ENCODE measurements at places on chromosomes 13 and 19.

DNA sequence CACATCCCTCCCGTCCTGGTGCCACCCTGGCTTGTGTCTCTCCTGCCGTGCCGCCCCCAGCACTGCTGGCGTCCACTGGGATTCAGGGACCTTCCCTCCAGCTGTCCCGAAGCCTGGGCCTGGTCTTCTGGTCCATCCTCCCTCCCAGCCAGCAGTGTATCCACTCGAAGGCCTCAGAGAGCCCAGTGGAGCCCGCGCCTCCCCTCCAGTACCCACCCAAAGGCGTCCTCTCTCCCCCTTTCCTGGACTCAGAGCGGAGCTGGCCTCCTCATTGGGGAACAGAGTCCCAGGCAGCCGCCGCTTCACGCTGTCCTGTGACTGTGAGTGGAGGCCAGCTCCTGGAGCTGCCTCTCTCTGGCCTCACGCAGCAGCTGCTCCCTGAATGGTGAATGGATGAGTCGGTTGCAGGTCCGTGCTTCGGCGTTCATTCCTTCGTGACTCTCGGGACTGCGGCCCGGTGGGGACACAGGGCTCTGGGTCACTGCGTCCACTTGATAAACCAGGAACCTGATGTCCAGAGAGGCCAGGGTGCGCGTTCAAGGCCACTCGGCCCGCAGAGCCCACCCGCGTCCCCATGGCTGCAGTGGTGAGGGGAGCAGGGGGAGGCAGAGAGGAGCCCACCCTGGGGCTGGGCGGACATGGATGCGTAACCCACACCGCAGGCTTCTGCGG, 12.1 kb downstream of the ONECUT3 start:
- DNase-seq = no peak

DNA sequence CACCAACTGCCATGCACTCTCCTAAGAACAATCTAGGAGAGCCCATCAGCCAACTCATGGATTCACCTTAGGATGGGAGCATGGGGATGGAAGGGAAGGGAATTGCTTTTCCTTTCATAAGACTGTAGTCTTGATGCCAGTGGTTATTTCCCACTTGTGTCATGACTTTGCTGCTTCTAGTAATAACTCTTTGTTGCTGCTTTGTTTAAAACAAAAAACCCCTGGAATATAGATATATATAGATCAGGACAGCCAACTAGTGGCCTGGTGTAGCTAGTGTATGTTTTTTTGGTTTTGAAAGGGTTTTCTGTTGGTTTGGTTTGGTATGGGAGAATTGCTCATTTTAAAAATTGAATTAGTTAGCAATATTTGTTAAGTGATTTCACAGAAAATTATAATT, 39.3 kb upstream of the KCTD4 start:
- peak; percentile 16 for DNase-seq

DNA sequence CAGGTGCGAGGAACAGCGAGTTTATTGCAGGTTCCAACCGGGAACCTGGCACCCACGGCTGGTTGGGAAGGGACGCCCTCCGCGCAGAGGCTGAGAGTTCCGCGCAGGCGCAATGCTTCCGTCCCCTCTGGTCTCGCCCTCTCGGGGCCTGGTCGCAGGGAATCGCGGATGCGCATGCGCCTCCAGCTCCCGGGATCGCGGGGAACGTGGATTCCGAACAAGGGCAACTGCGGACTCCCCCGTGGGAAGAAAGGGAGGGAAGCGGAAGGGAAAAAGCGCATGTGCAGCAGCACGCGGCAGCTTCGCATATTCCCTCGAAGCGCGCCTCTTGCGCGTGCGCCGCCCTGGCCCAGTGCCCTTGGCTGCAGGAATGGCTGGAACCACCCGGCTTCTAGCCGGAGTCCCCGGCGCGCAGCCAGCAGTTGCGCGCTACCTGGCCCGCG, 1.1 kb downstream of the TSSK6 start:
- DNase-seq = peak; percentile 68

DNA sequence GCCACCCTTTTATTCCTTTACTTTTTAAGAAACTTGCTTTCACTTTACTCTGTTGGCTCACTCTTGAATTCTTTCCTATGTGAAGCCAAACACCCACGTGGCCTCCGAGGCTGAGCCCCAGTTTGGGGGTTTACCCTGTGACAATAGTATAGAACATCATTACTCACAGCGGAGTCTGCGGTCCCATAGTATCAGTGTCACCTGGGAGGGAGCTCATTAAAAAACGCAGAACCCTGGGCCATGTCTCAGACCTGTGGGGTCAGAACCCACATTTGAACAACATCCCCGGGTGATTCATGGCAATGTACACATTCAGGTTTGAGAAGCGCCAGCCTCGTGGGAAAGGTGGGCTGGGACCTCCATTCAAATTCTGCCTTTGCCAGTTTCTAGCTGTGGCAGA, 36.0 kb upstream of the UBL3 start:
- no peak for DNase-seq

GRCh38 chr13:25167382-25168174, 4.5 kb downstream of the AMER2 start:
- DNase-seq = no peak

- no peak for DNase-seq
Observed at GRCh38 chr19:46797881-46798280, 9.5 kb upstream of the SLC1A5 start.

- DNase-seq = no peak
Observed at GRCh38 chr13:78845656-78846365, 186.9 kb upstream of the OBI1 start.

GRCh38 chr19:46911456-46911855, 50.7 kb downstream of the ARHGAP35 start:
- DNase-seq = peak; percentile 43

GRCh38 chr19:16075430-16076153, 703 bp upstream of the TPM4 start:
- DNase-seq = no peak

DNA sequence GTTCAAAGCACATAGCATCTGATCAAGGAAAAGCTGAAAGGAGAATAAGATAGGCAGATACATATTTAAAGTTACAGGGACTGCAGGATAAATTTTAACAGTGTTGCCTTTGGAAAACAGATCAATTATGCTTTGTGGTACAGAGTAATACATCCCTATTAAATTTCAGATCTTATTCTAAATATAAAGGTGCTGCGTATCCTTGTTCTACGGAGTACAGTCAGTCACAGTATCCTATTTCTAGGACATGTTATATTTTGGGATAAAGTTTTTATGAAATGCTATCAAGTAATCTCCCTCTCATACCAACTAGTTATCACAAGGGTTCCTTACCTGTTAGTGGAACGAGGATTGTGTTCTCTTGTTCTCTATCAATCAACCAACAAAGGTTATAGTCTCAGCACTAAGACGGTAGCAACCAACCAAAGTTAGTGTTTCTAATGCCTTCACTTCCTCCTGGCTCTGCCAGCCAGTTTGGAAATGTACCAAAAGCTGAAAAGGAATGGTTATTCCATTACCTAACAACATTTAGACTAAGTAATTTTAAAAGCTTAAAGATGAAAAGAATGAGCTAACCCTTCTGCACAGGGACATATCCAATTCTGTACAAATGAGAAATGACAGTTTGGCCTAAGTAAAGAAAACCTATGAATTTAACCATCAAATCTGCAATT, 35.2 kb downstream of the TSC22D1 start:
- DNase-seq = no peak

DNA sequence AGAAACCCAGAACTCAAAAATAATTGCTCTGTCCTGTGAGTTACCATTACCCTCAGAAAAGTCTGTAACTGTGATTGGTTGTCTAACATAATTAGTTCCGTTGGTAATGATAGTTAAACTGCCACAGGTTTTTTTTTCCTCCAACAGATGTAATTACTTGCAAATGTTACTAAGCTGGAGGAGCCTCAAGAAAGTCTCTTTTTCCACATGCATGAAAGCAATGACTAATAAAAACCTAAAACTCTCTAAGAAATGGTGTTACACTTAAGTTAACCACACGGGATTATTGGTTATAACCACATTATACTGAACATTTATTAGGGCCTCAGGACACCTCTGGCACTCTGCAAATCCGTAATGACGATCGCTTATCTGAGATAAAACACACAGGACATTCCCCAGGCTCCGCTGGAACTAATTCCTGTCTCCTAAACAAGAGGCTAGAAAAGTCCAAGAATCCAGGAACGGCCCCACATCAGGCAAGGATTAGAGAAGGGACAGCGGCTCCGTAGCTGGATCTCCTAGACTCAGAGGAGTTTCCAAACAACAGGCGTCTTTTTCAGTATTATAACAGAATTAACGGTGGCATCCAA, 753 bp downstream of the ZNF235 start:
- DNase-seq = peak; percentile 38

GRCh38 chr19:54727562-54727961, 3.3 kb downstream of the KIR3DL3 start:
- no peak for DNase-seq

- no peak for DNase-seq
Observed at GRCh38 chr13:45542391-45542790, 73.1 kb downstream of the ERICH6B start.

- DNase-seq = no peak
Observed at GRCh38 chr13:105658431-105658830, 877.0 kb downstream of the EFNB2 start.

- DNase-seq = peak; percentile 18
Observed at GRCh38 chr13:46010148-46010547, 42.4 kb downstream of the ZC3H13 start.

- DNase-seq = no peak
Observed at GRCh38 chr13:111909501-111909900, 157.4 kb upstream of the SOX1 start.

GRCh38 chr13:44024846-44025195, 145.1 kb downstream of the LACC1 start:
- DNase-seq = no peak

- peak; percentile 71 for DNase-seq
Observed at GRCh38 chr13:50222569-50223332, 207.5 kb downstream of the KCNRG start.

- no peak for DNase-seq
Observed at GRCh38 chr13:46738055-46738454, 58.9 kb downstream of the ESD start.

DNA sequence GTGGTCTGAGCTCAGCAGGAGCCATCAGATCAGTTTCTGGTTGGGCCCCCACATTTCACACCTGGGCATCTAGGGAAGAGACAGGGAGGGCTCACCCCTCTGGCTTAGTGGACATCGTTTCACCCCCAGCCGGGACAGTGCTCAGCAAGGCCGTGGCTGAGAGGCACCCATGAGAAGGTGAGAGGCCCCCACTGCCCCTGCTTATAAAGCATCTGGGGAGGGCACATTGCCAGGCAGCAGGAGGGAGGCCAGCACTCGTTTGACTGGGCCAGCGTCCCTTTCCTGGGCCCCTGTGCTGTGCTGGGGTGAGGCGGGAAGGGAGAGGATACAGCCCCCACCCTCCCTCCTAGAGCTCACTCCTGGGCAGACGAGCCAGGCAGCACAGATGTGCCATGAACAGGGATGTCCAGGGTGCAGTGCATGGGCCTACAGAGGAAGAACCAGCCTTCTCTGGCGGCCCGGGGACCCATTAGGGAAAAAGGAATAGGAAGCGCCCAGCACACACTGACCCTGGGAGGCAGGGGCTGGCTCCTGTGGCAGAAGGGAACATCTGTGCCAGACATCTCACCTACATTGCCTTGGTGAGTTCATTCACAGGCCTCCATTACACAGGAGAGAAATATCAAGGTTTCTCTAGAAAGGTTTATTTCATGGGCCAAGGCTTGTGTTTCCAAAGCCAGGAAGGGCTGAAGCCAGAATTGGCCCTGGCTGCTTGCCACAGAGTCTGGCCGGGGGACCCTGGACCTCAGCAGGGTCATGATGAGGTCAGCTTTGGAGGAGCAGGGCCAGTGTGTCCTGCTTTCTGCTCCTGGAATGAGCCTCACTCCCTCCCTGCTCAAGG, 7.7 kb downstream of the AP1M1 start:
- no peak for DNase-seq

- no peak for DNase-seq
Observed at GRCh38 chr19:21317821-21318220, 11.4 kb downstream of the ZNF708 start.

DNA sequence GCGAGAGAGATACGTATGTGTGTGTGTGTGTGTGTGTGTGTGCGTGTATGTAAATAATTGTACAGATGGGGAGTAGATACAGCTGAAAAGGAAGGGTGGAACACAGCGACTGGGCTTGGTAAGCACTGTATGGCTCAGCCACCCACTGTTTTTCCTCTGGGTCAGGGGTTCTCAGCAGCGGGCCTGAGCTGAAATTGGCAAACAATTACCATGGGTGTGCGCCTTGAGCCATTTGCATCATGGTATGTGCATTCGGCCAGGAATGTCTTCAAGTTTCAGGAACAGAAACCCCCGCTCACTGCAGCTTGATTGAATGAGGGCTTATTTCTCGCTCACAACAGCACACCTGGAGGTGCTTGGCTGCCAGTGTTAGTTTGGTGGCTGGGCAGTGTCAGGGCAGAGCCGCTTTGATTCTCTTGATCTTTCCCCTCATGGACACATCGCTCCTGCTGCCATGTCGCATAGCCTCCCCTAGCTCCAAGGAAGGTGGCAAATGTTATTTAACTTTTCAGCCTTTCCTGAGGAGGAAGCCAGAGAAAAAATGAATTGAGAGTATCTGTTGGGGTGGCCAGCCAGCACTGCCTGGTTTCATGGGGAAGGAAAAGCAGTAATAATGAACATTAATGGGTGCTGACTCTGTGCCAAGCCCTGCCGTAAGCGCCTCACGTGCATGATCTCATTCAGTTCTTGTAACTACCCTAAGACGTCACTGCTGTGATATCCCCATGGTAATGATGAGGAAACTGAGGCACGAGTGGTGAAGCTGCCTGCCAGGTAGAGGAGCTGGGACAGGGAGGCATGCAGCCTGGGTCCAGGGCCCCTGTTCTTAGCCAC, 126.9 kb downstream of the SIPA1L3 start:
- no peak for DNase-seq

DNA sequence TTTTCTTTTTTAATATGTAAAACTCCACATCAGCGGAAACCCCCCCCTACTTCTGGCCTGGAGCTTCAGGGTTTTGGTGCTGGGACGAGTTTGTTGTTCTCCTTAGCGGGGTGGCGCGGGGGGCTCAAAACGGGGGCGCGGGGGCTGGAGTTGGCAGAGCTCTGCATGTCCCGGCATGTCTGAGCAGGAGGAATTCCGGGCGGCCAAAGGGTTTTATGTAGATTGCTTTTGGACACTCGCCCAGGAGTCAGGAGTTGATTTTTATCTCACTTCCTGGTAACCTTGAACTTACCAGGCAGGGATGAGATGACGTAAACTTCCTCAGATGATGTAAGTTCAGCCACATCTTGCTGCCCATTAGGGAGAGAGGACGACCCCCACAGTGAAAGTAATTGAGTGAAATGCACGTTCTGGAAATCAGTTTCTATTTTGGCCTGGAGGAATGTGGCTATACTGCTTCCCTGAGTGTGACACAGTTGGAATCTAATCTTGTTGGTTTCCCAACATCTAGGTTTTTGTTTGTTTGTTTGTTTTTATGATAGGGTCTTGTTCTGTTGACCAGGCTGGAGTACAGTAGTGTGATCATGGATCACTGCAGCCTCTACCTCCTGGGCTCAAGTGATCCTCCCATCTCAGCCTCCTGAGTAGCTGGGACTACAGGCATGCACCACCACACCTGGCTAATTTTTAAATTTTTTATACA, 21.0 kb upstream of the GDF15 start:
- peak; percentile 99 for DNase-seq
